ENCODE measurements at places on chromosomes 6 and 20.
A peak's percentile ranks its signal among the peaks of the same experiment; 100 is the strongest.

- DNase-seq = no peak
These were observed 42.5 kb upstream of the BMP5 start for GRCh38 chr6:55917751-55918415.

DNA sequence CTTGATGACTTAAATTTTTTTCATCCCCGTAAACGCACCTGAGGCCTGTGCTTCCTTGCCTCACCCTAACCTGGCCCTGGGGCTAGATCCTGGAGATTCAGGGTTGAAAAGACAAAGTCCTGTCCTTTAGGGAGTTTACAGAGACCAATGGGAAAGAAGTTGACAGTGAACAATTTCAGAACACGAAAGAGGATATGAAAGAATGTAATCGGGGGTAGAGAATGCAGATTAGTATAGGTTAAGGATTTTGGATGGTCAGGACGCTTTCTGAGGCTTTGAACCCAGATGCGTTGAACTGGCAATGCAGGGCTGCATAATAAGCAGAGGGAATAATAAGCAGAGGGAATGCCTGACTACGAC, 1.7 kb upstream of the FBXO5 start:
- DNase-seq = no peak

GRCh38 chr6:3776881-3777507, 25.5 kb upstream of the PXDC1 start:
- no peak for DNase-seq

GRCh38 chr6:163637524-163637923, 223.0 kb downstream of the QKI start:
- no peak for DNase-seq

DNA sequence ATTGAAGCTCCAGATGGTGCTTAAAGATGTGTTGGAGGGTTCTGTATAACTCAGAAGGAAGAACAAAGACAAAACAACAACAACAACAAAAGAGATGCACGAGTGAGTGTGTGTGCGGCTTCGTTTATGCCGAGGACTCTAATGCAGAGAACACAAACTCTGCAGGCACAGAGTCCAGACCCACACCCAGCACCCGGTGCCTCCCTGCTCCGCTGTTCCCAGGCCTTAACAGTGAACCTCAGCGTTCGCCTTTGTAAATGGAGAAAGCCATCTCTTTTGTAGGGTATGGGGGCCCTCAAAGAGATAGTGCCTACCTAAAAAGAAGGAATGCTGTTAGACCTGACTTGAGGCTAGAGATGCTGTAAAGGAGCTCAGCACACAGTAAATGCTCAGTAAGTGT, 243.3 kb downstream of the ERMARD start:
- DNase-seq = no peak

DNA sequence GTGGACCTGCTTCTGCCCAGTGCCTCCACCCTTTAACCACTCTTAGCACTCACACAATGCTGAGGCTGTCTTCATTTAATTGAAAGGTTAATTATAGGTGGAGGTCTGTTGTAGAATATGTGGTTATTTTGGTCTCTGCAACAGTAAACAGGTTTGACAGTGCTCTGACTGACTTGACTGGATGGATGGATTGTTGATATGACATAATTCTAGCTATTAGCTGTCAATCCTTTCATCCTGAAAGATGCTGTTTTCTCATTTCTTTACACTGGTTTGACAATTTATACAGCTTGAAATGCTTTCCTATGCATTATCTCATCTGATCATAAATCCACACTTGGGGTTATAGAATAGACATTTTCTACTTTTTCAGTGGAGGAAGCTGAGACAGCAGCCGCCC, 210.7 kb downstream of the CDH26 start:
- no peak for DNase-seq

GRCh38 chr6:107699697-107700325, 124.3 kb downstream of the SCML4 start:
- no peak for DNase-seq

DNA sequence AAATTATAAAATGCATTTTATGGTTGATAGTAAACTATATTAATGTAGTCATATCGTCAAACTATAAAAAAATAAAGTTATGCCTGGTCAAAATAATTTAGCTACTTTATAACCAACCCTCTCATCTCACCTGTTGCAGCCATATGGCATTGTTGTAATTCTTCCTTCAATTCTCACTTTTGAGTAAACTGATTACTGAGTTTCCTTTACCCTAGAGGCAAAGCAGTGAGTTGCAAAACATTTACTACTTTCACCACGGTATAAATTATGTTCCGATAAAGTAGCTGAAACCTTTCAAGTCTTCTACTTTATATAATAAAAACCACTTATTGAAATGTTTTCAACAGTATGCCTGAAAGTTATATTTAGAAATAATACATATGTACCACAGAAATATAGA, 113.8 kb downstream of the AHI1 start:
- no peak for DNase-seq

DNA sequence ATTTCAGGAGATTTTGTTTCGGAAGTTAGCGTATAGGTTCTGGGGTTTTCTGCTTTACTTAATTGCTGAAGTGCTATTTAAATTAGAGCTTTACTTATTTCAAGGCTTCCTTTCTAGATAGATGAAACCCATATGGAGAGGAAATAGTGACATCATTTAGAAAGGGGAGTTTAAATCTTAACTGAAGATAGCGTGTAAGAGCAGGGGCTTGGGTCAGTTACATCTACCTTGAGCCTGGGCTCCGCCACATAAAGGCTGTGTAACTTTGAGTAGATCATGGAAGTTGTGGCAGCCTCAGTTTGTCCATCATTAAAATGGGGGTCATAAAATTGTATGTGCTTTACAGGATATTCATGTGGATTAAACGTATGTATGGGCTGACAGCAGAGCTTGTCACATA, 4.7 kb downstream of the CDS2 start:
- no peak for DNase-seq

- no peak for DNase-seq
These were observed 28.9 kb downstream of the TREM1 start for GRCh38 chr6:41257369-41258195.

DNA sequence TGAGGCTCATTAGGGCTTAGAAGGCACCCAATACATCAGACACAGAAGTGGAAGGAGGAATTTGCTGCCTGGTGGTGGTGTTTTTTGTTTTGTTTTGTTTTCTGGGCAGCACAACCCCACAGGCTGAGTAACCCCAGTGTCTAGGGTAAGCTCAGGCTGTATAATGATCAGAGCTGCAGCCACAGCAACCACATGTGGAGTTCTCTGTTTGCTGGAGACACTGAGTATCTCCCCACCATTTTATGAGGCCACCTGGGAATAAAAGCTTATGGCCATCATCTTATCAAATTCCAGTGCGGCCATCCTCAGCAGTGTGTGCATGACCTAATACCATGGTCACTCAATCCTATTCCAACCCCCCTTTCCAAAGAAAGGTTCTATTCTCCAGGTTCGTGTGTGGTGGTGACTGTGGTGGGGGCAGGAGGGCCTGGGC, 3.4 kb upstream of the DLL1 start:
- DNase-seq = no peak

DNA sequence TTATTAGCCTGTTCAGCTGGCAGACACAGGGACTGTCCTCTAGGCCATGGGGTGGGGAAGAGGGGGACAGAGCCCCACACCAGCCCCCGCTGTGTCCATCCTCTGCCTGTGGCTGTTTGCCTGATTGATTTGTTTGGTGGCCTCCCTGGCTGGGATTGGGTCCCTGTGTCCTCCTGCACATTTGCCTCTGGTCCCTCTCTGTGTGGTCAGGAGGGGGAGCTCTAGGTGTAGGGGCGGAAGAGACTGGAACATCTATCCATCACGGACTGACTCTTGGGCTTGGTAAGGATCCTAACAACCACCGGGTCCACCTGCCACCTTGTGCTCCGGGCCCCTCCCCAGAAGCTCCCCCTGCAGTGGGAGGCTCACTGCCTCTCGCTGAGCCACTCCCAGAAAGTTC, 38.4 kb upstream of the CCDC167 start:
- no peak for DNase-seq

GRCh38 chr20:34874094-34874654, 1.5 kb upstream of the GGT7 start:
- peak; percentile 17 for DNase-seq

DNA sequence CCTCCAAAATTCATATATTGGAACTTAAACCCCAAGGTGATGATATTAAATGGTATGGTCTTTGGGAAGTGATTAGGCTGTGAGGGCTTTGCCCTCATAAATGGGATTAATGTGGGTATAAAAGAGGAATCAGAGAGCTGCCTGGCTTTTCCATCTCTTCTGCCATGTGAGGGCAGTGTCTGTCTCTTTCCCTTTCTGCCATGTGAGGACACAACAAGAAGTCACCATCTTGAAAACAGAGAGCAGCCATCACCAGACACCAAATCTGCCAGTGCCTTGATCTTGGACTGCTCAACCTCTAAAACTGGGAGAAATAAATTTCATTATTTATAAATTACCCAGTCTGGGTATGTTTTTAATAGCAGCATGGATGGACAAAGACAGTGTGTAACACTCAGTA, 263.0 kb downstream of the PAX1 start:
- DNase-seq = no peak

GRCh38 chr6:14048837-14049236, 68.7 kb upstream of the CD83 start:
- no peak for DNase-seq

DNA sequence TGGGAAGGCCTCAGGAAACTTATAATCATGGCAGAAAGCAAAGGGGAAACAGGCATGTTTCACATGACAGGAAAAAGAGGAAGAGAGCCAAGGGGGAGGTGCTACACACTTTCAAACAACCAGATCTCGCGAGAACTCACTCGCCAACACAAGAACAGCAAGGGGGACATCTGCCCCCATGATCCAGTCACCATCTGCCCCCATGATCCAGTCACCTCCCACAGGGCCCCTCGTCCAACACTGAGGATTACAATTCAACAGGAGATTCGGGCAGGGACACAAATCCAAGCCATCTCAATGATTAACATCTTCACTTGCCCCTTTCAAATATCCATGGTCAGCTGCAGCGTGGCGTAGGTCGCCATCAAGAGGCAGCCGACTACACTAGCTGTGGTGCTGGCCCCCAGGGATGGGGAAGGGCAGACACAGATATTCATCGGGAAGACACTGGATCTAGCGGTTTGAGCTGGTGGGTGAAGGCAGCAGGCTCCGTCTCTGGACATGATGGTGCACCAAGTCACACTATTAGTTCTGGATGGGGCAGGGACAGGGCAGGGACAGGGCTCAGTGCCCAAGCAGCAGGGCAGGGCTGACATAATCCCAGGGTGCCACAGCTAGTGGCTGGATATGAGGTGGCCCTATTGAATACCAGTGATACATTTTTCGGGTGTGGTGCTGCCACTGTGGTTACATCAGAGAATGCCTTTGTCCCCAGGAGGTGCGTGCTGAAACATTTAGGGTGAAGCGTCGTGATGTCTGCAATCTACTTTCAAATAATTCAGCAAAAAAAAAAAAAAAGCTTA, 31.6 kb downstream of the TUBB2B start:
- no peak for DNase-seq

DNA sequence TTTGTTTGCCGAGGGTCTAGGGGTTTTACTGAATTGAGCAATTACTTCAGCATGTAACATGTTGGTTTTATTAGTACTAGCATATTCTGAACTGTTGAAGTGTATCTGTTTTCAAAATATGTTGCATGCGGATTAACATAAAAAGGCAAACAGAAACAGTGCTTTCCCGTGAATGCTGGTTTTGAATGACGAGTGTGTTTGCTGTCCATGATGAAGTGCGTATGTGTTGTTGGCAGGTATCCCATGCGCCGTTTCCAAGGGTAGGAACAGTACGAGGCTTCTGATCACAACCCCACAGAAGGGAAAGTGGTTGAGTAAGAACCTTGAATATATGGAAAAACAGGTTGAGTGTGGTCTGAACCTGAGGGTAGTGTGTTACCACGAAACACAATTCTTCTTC, 232.9 kb downstream of the SAMD5 start:
- DNase-seq = no peak

- no peak for DNase-seq
These were observed 22.6 kb downstream of the TRERF1 start for GRCh38 chr6:42429042-42429585.

- no peak for DNase-seq
These were observed 54.7 kb upstream of the HFE start for GRCh38 chr6:26032340-26033084.

DNA sequence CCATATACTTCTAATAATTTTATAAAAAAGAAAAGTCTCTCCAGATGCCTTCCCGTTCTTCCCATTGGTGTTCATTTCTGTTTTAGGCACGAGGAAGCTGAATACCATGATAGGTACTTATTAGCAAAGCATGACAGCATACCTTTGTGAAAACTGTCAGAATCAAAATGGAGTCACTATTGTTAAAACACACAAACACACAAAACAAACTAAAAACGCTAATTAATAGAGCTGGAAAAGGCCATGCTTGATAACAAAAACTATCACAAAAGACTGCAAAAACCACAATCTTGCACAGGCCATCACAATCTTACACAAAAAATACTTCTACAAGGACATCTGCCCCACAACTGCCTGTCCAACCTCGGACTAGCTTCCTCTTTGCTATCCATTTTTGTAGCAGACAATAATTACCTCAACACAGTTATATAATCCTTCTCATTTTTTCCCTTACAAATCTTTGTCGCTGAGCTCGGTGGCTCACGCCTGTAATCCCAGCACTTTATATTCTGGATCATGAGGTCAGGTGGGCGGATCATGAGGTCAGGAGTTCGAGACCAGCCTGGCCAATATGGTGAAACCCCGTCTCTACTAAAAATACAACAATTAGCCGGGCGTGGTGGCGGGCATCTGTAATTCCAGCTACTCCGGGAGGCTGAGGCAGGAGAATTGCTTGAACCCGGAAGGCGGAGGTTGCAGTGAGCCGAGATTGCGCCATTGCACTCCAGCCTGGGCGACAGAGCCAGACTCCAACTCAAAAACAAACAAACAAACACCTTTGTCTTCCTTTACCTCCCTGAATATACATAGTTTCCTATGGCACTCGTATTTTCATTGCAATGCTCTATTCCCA, 3.2 kb upstream of the ABT1 start:
- no peak for DNase-seq

GRCh38 chr20:5974531-5974930, 24.1 kb downstream of the MCM8 start:
- DNase-seq = no peak

DNA sequence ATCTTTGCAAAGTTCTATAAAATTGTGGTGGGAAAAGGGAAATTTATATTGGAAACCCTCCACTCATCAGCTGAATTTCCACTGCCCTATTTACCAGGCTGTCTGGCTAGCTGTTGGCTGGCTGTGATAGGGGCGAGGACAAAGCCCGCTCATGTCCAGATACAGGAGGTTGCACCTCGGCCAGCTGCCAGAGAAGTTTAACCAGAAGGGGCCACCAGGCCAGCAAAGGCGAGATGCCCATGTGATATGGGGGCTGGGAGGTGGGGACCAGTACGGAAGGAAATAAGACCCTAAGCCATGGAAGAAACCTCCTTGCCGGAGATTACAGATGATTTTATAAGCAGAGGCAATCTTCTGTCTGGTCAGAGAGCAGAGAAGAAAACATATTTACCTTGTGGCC, 143.8 kb downstream of the FNDC1 start:
- no peak for DNase-seq

- DNase-seq = no peak
These were observed 155.7 kb downstream of the RIMS1 start for GRCh38 chr6:72042088-72042487.

DNA sequence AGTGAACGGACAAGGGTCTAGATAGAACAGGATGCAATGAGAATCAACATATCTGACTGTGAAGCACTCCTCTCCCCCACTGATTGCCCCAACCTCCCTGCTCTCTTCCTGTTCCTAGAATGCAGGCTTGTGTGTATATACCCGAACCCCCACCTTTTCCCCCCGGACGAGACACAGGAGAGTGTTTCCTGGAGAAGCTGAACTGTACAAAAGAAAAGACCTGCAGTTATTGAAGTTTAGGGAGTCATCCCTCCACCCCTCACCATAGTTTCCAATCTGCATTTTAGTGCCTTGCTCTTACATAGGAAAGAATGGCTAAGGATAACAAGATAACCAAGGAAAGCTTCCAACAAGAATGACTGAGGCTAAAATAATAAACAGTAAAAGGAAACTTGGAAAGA, 55.5 kb upstream of the PDE10A start:
- no peak for DNase-seq

All from stimulated activated CD4-positive, alpha-beta T cell treated with anti-CD3 and anti-CD28 coated beads, Interleukin-15, amount 100 ng/mL, for 1 hour (primary cell).